Airway epithelial cell (primary cell): ENCODE measurements at places on chromosomes 3 and 15. TPM values are rescaled to one million over a fixed set of nuclear protein-coding genes. Genes with fewer than 3 reads are reported as not detected.

The SERF2 gene
- 907 and 1,323 TPM in 2 replicates for total RNA-seq

The GOLGA6L10 gene
- total RNA-seq: 0.42 TPM in 1 of 2 replicates, not detected in the other

The PLA1A gene
- total RNA-seq: not detected in 2 replicates

The FEZF2 gene
- total RNA-seq: not detected in 2 replicates

The FANCD2OS gene
- 2.3 TPM in 1 of 2 replicates, not detected in the other for total RNA-seq

The SPRED1 gene
- 8.7 and 9.6 TPM in 2 replicates for total RNA-seq

The CCR5 gene
- total RNA-seq: not detected in 2 replicates

The MANF gene
- 172 and 262 TPM in 2 replicates for total RNA-seq

The ACVR2B gene
- 1.3 and 1.8 TPM in 2 replicates for total RNA-seq

The MYL3 gene
- total RNA-seq: not detected in 2 replicates

The GOLGA8B gene
- total RNA-seq: 4.9 and 12.5 TPM in 2 replicates

The SMC4 gene
- total RNA-seq: 46.3 and 58.6 TPM in 2 replicates

The TM4SF4 gene
- not detected in 2 replicates for total RNA-seq

The MUC20 gene
- 1.2 and 4.0 TPM in 2 replicates for total RNA-seq

The MOBP gene
- not detected in 2 replicates for total RNA-seq

The SMCO1 gene
- not detected in 2 replicates for total RNA-seq

The CLDN16 gene
- total RNA-seq: 0.37 and 0.56 TPM in 2 replicates

The TRIM42 gene
- not detected in 2 replicates for total RNA-seq

The MESP2 gene
- 0.37 and 0.42 TPM in 2 replicates for total RNA-seq

The PIERCE2 gene
- 0.51 and 1.5 TPM in 2 replicates for total RNA-seq

The NCKIPSD gene
- 25.2 and 34.8 TPM in 2 replicates for total RNA-seq
